MM.1S (cell line): ENCODE measurements at places on chromosomes 16 and 17.

DNA sequence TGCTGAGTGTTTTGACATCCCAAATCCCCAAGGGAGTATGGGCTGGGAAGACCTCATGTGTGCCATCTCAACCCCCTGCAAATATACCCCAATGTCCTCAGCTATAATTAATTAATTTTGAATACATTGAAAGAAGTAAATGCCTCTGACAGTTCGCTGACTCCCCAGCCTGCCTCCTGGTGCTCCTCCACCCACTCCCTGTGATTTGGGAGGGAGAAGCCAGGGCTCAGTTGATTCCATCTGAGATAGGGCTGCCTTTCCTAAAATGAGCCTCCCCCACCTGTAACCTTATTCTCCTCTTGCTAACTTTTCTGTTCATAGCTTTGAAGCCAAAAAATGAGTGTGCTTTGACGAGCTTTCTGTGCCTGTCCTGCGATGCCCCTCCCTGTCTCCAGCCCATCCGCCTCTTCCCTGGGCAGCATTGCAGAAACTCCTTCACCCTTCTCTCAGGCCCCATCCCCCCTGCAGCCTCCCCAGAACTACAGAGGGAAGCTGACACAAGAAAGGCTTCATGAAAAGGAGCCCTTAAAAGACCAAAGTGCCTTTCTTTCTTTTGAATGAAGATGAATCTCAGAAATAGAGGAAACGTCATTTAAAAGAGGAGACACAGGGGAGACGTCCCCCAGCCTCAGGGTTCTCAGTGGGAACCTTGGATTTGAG is 70.3 kb downstream of the HLF start:
- no peak for DNase-seq

DNA sequence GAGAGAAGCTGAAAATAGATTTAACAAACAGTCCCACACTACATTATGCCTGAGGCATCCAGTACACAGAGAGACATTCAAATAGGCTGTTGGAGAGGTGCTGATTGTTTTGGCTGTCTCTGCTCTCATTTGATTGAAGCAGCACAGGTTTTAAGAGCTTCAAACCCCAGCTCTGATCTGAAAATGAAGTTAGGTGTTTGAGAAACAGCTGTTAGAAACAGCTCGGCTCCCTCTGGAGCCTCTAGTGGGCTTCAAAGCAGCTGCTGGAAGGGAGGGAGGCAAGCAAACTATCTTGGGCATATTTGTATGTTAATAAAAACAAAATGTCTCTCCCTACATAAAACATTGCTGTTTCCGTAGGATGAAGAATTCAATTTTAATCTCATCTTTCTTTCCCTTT is 607.3 kb upstream of the GOT2 start:
- no peak for DNase-seq

- DNase-seq, result no peak
Measured at GRCh38 chr16:19344224-19344801, 58.8 kb downstream of the CLEC19A start.

- DNase-seq, result no peak
Measured at GRCh38 chr16:15952265-15952711, 2.9 kb downstream of the ABCC1 start.

GRCh38 chr17:18226284-18226945 is 980 bp downstream of the LLGL1 start:
- DNase-seq, result no peak

GRCh38 chr16:88769617-88770460 is 15.2 kb downstream of the PIEZO1 start:
- DNase-seq, result no peak

- DNase-seq, result peak; percentile 49
Measured at GRCh38 chr17:59154292-59154720, 680 bp downstream of the SKA2 start.

DNA sequence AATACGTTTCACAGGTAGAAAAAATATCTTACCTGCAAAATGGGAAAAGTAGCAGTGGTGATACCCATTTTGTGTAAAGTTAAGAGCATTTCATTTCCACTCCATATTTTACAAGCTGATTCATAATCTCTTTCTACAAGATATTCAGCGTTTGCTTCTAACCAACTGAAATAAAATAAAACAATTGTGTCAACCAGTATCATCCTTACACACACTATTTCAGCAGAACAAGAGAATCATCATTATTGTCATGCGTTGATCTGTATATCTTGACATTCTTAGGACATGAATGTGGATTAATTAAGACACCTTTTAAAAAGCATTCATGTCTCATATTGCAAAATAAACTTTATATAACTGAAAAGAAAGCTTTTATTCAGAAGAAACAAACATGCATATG is 69.8 kb downstream of the BRIP1 start:
- DNase-seq, result no peak

- peak; percentile 91 for DNase-seq
Measured at GRCh38 chr17:53092072-53092471, 730.7 kb upstream of the KIF2B start.

GRCh38 chr16:90042946-90043514 is 23.8 kb upstream of the DBNDD1 start:
- no peak for DNase-seq

- DNase-seq, result no peak
Measured at GRCh38 chr17:61404663-61404912, 4.9 kb downstream of the TBX2 start.

DNA sequence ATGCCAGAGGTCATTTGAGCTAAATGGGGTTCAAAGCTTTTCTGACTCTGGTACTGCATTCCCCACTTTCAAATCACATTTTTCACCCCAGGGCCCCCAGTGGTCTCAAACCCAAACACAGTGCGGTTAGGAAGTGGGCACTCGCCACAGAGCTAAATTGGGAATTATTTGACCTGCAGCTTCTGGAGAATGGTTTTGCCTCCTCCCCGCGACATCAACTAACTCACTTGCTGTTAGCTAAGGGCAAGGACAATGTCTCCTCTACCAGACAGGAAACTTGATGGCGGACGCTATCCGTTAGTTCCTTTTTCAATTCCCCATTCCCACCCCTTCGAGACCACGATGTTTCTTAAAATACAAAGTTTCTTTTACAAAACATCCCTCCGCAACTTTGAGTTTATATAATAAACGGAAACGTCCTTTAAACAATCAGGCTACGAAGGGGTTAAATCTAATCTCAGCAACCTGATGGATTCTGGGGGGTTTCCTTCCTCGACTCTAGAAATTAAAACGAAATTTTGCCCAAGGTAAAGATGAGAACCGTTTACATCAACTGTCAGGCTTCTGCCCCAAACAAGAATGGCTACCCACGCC is 500 bp upstream of the KAT7 start:
- peak; percentile 20 for DNase-seq

DNA sequence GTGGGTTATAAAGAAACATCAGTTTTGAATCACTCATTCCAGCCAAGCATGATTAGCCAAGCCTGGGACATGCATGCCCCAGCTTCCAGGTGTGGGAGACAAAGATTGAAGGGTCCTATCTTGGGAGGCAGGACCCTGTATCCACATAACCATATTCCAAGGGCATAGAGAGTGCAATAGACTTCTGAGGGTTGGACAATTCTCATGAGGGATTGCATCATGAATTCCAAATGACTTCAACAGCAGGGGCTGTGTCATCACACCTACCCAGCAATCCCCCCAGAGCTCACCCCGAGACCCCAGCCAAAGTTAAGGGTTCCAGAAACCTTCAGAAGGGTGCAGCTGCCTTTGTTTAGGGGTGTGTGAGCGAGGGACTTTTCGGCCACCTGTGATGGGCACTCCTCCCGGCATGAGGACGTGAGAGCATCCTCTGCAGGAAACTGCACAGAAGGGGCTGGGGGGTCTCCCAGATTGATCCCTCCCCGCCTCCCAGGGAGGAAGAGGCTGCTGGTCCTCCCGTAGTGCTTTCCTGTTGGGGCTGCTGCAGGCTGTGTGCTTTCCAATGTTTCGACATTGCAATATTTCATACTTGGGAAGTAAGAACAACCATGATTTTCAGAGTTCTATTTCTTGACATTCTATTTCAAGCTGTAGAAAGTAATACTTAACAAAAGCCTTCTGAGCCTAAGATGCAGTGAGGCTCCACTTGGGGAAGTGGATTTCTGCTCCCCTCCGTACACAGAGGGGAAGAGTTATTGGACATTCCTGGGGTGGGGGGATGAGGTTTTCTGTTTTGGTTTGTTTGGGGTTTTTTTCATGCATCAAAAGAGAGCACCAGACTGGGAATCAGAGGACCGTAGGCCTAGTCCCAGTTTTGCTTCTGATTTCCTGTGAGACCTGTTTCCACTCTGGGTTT is 13.3 kb upstream of the PITPNM3 start:
- no peak for DNase-seq

- DNase-seq, result peak; percentile 60
Measured at GRCh38 chr17:57747221-57748017, 2.3 kb upstream of the CCDC182 start.

DNA sequence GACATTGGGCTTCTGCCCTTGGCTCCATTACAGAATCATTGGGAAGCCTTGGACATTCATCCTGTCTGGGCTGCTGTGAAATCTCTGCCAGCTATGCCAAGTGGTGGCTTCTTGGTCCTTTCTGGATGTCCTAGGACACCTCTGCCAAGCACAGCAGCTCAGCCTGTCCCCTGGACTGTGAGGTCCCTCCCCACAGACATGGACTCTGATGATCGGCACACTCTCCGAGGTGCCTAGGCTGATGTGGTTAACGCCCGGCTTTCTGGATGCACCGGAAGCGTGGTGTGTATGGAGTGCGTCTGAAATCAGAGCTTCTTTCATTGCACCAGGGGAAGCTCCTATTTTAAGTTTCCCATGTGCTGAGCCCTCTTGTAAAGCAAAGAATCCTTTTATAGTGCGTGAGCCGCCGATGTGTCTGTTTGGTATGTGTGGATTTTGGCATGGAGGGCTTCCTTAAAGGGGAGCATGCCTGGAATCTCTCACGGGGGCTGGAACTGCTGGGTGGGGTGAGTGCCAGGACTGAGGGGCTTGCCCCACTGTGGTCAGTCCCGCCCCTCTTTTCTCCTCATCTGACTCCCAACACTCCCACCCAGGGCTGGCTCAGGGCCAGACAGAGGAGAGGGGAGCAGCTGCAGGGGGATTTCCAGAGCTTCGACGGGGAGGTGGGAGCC is 7.0 kb upstream of the ARHGAP23 start:
- DNase-seq, result no peak

GRCh38 chr16:1306334-1306733 is 3.1 kb upstream of the UBE2I start:
- DNase-seq, result no peak

DNA sequence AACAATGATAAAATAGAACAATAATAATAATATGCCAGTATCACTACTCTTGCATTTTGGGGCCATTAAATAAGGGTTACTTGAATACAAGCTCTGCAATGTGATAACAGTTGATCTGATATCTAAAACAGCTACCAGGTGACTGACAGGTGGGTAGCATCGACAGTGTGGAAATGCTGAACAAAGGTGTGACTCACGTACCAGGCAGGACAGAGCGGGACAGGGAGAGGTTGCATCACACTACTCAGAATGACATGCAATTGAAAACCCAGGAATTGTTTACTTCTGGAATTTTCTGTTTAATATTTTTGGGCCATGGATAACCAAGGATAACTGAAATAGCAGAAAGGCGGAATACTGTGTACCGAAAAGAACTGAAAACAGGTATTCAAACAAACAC is 15.8 kb upstream of the ZNF19 start:
- DNase-seq, result no peak

- DNase-seq, result no peak
Measured at GRCh38 chr17:51636291-51636690, 375.9 kb downstream of the UTP18 start.

DNA sequence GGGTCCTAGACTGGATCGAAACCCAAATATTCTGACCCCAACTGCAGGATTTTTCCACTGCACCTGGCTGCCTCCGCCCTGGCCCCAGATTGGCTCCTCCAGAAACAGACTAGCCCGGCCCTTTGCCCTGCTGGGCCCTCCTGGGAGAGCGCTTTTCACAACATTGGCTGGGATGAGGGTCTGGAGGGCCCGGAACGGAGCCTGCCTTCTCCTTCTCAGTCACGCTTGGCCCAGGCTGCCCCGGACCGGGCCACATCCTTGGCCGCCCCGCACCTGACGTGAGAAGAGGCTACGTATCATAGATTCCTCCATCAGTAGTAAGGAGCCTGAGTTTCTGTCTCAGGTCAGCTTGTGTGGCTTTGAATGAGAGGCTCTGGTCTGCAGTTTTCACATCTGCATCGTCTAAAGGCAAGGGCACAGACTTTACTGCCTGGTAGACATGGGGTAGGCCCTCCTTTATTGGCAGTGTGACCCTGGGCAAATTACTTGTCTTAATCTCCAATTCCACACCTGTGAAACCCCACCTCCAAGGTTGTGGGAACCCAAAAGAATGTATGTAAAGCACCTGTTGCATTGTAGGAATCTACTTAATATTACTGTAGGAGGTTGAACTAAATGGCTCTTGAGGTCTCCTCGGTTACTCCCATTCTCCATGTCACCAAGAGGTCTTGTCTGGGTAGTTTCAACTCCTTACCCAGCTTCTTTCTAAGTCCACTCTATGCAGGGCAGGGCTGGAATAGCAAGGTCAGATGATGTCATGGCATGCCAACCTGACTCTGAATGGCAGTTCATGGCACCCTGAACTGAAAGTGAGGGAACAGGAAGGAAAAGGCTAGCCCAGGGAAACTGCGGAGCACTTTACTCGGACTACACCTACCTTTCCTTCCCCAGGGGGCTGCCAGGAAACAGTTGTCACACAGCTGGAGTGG is 661 bp downstream of the LRRC3C start:
- peak; percentile 33 for DNase-seq

- peak; percentile 9 for DNase-seq
Measured at GRCh38 chr16:87076950-87077749, 240.0 kb downstream of the C16orf95 start.

DNA sequence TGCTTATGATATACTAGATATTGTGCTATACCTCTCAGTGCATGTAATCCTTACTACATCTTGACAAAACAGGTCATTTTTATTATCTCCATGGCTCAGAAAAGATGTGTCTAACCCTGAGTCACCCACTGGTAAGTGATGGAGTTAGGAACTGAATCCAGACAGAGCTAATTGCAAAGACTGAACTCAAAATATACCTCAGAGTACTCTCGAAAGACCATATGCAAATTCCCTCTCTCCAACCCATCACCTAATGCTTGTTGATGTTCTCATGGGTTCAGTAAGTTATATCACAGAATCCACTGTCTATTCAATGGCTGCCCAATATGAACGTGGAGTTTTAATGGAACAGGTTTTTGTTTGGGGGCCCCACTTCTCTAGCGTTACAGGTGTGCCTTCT is 246.0 kb downstream of the PMP22 start:
- DNase-seq, result no peak

- no peak for DNase-seq
Measured at GRCh38 chr16:13529193-13529982, 390.6 kb upstream of the ERCC4 start.

- no peak for DNase-seq
Measured at GRCh38 chr17:12040478-12040877, 19.8 kb downstream of the MAP2K4 start.
